AG04449 (cell line): ENCODE measurements at places on chromosomes 2 and 18.
A peak's percentile ranks its signal among the peaks of the same experiment; 100 is the strongest.

GRCh38 chr2:239684996-239685395 is 284.2 kb upstream of the HDAC4 start:
- DNase-seq = no peak

DNA sequence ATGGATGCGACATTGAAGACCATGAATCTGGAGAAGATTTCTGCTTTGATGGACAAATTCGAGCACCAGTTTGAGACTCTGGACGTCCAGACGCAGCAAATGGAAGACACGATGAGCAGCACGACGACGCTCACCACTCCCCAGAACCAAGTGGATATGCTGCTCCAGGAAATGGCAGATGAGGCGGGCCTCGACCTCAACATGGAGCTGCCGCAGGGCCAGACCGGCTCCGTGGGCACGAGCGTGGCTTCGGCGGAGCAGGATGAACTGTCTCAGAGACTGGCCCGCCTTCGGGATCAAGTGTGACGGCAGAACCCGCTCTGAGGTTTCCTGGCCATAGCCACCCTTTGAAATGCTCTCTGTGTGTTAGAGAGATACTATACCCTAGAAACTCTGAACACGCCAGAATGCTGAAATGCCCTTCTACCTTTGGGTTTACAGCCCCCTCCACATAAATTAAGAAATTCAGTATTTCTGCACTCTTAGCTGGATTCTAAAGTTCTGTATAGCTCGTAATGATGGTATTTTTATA is 659 bp downstream of the CHMP1B start:
- no peak for DNase-seq

GRCh38 chr2:120979921-120980320 is 244.3 kb downstream of the GLI2 start:
- no peak for DNase-seq

DNA sequence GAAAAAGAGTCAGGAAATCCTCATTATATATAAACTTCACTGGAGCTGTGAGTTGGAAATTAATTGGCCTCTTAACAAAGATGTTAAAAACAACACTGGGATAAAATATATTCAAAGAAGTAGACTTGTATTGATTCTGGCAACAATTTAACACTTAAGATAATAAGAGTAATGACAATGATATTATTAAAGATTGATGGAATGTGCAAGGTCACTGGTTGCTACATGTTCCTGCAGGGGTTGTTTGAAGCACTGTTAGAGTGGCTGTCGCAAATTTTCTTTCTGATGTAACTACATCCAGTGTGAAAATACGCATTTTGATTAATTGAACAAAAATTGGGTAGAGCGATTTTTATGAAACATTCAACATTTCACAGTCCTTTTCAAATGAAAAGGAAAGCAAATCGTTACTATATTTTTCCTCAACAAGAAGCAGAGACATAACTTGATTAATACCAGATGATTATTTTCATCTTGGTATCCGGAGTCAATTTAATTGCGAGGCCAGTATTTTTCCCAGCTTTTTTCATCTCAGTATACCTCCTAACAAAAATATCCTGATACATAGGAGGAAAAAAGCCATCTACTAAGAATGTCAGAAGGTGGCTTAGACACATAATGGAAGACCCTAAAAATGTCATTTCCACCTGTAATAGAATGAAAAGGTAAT is 6.1 kb downstream of the PTGR3 start:
- no peak for DNase-seq

GRCh38 chr18:73421010-73421409 is 553.2 kb upstream of the NETO1 start:
- no peak for DNase-seq

DNA sequence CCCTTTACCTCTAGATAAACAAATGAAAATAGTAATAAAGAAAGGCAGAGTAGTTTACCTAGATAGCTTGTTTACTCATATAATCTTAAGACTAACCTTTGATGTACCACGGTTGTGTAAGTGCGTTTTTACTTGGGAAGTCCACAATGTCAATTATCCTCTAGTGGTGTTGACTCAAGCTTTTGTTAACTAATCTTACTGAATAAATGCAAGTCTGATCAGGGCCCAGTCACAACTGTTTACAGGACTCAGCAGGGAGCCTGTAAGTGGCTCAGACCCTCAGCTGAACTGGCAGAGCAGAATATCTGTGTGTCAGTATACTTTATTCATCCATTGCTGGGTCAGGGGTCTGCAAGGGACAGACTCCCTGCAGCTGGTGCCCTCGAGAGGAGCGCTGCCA is 98.1 kb upstream of the ACAA2 start:
- no peak for DNase-seq

DNA sequence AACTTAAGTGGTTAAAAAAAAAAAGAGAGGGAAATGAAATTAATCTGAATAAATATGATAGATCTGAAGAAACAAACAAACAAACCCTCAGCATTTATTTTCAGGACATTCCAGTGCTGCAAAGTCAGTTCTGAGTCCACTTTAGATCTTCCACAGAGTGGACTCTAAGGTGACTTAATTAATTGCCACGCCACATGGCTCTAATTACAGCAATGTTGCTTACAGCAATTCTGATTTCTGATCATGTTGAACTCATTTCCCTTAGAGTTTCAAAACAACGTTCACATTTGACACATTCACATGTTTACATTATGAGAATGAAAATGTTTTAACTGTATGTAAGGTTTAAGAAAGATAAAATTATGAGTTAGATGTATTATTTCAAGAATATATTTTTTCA is 38.6 kb upstream of the RASGRP3 start:
- no peak for DNase-seq

DNA sequence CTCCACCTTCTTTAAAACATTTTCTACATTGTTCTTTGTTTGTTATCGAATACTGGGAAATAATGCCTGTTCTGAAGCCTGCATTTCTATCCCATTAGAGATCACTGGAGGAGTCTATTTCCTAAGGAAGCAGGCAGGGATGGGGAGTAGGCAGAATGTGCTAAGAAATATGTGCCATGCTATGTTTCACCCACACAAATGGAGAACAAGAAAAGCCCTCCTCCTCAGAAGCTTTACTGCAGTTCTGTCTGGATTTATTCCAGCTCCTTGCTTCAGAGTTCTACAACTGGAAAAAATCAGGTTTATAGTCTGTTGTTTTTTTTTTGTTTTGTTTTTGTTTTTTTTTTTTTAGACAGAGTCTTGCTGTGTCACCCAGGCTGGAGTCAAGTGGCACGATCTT is 825.1 kb downstream of the SLC4A3 start:
- no peak for DNase-seq

DNA sequence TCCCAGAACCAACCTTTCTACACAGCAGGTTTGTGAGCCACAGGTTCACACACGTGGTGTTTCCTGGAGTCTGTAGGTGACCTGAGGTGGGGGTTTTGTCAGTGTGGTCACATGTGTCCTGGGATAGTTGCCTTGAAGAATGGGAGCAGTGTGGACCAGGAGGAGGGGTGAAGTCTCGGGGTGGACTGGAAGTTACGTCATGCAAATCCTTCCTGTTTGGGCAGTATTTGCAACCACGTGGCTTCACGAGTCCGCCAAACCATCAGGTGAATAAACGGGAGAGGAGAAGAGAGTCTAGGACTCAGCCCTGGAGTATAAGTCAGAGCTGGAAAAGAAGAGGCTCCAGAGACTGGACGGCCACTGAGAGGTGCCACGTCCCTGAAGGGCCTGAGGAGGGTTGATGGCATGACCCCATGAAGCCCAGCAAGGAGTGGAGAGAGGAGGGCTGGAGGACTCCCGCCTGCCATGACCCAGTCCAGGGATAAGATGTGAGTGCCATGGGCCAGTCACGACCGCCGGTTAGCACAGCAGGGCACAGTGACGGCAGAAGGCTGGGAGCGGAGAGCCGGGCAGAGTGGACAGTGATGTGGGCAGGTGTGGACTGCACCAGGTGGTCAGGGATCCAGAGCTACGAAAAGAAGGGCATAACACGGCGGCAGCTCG is 16.5 kb downstream of the LPIN1 start:
- DNase-seq = no peak

- no peak for DNase-seq
These were observed 53.2 kb upstream of the CNGA3 start for GRCh38 chr2:98293030-98293429.

DNA sequence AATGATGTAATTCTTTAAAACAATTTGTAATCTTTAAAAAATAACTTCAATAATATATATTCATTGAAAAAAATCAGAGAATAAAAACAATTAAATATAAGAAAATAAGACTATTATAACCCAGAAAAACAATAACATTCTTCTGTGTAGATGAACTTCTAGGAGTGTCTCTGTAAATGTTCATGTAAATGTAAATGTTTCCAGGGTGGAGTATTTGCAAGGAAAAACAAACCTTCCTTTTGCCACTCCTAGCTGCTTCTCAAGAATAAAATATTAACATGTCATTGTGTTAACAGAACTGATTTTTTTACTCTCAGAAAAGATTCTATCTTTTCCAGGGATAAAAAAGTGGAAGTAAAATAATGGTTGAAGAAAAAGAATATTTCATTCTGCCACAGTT is 431.9 kb downstream of the PLCL1 start:
- DNase-seq = no peak

- DNase-seq = no peak
These were observed 65.7 kb downstream of the MEP1B start for GRCh38 chr18:32255570-32255969.

- no peak for DNase-seq
These were observed 33.3 kb downstream of the POLR1A start for GRCh38 chr2:86072271-86072858.

DNA sequence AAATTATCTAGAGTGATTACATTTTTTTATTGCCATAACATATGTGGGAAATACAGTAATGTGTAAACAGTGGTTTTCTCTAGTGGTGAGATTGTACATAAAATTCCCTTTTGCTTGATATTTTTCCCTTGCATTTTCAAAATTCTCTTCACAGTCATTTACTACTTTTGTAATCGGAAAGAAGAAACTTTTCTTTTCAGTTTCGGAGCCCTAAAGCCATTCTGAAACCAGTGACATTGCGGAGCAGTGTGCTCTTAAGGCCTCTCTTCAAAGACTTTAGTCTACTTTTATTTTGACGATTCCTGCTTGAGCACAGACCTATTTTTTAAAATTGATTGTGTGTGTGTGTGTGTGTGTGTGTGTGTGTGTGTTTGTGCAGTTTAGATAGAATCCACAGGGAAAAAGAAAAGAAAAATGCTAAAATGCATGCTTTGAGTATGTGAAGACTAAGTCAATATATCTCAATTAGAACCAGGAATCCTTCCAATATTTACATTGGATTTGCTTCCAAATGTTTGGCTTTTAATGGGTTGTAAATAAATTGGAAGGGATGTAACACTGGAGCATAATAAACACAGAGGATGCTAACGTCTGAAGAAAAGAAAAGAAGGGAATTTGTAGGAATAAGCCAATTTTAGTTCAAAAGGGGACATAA is 357.4 kb downstream of the RND3 start:
- no peak for DNase-seq

DNA sequence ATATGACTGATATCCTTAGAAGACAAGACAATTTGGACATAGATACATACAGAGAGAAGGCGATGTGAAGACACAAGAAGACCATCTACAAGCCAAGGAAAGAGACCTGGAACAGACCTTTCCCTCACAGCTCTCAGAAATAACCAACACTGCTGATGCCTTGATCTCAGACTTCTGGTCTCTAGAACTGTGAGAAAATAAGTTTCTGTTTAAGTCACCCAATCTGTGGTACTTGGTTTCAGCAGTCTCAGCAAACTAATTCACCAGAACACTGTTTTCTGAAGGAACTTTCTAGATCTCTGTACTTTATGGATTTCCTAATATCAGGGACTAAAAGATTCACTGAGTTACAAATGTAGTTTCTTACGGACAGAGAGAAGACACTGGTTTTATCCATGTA is 58.8 kb downstream of the NAB1 start:
- DNase-seq = no peak

GRCh38 chr2:168369031-168369430 is 87.0 kb upstream of the CERS6 start:
- no peak for DNase-seq

- DNase-seq = no peak
These were observed 141.9 kb downstream of the MTCL1 start for GRCh38 chr18:8847066-8847755.

DNA sequence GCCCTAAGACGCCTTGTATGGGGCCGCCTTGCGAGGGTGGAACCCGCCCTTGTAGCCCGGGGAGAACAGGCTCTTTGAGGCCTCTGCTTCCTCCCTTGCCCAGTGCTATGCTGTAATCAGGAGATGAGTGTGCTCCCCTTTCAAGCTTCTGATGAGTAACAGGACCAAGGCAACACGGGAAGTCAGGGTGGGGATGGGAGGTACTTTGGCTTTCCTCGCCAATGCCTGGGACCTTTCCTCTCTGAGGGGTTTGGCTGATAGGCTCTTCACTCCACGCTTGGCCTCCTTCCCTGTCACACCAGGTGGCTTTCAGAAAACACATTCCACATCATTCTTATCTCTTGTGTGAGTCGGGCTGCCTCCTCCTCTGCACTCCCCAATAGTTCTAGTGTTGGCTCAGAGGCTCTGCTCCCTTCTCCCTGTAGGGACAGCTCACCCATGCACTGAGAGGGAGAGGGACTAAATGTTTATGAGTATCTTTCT is 223.7 kb upstream of the TRIB2 start:
- DNase-seq = no peak

DNA sequence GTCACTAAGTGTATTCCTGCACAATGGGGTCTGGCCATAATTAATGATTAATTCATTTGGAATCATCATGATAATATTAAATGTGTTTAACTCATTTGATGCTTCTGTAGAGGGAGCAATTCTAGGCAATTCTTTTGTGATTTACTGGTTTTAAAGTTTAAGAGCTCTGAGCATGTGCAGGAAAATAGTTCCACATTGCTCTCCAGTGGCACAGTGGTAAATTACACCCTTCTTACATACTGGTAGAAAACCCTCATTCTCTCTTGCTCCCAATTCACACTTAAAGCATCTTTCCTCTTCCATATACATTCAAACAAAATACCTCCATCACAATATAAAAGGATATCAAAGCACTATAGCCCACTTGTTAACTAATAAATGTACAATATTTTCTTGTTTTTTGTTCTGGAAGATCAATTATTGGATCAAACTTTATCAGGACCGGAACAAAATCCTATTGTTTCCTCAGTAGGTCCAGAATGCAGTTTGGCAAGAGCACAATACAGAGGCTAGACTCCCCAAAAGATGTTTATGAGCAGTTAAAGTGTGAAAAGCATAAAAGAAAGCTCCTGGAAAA is 844.3 kb downstream of the MBD2 start:
- peak; percentile 28 for DNase-seq

GRCh38 chr2:64840426-64840881 is 148.7 kb upstream of the SLC1A4 start:
- no peak for DNase-seq

GRCh38 chr18:54647176-54647575 is 56.1 kb downstream of the DYNAP start:
- no peak for DNase-seq

DNA sequence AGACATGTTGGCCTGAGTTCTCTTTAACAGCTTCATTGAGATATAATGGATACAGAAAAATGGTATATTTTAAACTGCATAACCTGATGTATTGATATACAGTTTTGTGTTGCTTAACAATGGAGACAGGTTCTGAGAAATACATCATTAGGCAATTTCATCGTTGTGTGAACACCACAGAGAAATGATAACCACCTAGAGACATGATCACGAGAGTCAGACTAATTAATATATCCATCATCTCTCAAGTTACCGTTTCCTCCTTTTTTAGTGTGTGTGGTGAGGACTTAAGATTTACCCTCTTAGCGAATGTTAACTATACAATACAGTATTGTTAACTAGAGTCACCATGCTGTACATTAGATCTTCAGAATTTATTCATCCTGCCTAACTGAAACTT is 178.1 kb downstream of the FMNL2 start:
- no peak for DNase-seq

- DNase-seq = no peak
These were observed 76.0 kb upstream of the PELI1 start for GRCh38 chr2:64220265-64220664.
